ENCODE measurements at places on chromosomes 7 and 10.

DNA sequence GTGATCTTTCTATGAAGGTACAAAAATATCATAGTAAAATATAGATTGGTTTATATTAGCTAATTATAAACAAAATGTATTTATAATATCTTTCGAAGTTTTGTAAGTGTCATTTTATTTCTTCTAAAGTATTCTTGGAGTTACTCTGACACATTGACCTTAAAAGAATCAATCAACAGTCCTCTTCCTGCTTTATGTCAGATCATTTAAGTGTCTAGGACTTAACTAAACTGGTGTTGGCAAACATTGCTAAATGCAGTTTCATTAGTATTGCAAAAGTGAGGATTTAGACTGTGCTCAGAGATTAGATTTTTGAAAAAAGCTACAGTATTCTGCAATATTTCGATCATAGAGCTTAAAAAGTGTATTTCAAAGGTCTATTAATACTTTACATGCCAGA lies 10.3 kb downstream of the GLCCI1 start:
- no peak for DNase-seq

- DNase-seq: no peak
Observed at GRCh38 chr7:148982654-148983199, 45.6 kb downstream of the PDIA4 start.

- DNase-seq: no peak
Observed at GRCh38 chr7:95066737-95067530, 159.5 kb downstream of the PPP1R9A start.

DNA sequence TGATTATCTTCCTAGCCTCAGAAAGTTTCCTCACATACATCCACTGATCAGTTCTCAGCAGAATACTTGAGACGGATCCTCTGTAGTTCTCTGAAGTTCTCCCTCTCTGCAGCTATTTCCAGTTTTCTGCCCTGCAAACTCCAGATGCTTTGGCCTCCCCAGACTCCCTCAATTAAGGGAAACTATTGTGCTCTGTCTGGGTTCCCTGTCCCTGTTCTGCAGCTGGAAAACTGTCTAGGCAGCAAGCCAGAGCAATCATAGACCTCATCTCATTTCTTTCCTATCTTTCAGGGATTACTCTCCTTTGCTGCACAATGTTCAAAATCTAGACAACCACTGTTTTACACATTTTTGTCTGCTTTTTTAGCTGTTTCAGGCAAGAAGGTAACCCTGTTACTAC lies 9.2 kb downstream of the MICU1 start:
- no peak for DNase-seq

DNA sequence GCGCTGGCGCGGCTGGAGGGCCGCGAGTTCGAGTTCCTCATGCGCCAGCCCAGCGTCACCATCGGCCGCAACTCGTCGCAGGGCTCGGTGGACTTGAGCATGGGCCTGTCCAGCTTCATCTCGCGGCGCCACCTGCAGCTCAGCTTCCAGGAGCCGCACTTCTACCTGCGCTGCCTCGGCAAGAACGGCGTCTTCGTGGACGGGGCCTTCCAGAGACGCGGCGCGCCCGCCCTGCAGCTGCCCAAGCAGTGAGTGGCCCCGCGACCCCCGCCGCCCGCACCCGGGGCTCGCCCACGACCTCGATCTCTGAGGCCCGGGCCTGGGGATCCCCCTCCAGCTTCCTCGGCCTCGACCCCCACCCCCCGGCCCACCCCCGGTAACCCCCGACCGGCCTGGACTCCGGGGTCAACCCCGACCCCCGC lies 537 bp downstream of the FOXK1 start:
- peak; percentile 75 for DNase-seq

DNA sequence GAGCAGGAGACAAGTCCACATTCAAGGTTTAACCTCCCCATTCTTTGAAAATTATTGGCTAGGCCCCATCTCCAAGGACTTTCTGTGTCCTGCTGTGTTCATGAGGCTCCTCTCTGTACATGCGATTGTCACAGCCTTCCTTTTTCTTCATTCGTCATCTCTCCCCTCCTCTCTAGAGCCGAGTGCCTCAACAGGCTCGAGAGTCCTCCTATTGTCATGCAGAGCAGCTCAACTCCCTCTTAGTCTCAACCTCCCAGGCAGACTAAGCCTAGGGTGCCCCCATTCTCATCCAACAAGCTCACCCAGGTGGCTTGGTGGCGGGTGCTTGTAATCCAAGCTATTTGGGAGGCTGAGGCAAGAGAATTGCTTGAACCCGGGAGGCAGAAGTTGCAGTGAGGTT lies 35.1 kb upstream of the SAMD8 start:
- DNase-seq: no peak

GRCh38 chr10:63727636-63728035 lies 206.4 kb downstream of the REEP3 start:
- no peak for DNase-seq

- DNase-seq: peak; percentile 83
Observed at GRCh38 chr10:102776779-102777456, 33.2 kb downstream of the WBP1L start.

- DNase-seq: no peak
Observed at GRCh38 chr7:142568435-142569097, 180.7 kb upstream of the PRSS1 start.

DNA sequence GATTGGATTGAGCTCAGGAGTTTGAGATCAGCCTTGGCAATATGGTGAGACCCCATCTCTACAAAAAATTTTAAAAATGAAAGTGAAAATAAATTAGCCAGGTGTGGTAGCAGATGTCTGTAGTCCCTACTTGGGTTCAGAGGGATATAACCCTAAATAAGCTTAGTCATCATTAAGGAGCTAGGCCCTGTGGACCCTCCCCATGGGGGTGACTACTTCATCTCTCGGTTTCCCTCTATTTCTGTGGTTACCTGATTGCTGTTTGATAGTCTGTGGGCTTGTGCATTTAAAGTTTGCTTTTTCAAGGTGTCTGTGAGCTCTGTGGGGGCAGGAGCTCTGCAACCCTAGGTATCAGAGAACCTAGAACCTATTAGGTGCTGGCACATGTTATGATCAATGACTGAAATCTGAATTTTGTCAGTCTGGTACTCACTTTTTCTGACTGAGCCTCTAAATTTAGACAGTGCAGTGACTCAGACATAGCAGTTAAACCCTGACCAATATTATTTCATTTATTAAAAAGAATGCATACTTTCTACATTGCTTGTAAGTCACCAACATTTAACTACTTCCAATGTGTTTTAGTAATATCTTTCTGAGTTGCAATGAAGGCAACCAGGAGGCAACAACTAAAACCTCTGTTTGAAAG lies 8.1 kb upstream of the CUZD1 start:
- DNase-seq: no peak

GRCh38 chr10:78956391-78956790 lies 112.4 kb upstream of the ZMIZ1 start:
- no peak for DNase-seq

- no peak for DNase-seq
Observed at GRCh38 chr10:34473174-34474008, 341.7 kb downstream of the PARD3 start.

DNA sequence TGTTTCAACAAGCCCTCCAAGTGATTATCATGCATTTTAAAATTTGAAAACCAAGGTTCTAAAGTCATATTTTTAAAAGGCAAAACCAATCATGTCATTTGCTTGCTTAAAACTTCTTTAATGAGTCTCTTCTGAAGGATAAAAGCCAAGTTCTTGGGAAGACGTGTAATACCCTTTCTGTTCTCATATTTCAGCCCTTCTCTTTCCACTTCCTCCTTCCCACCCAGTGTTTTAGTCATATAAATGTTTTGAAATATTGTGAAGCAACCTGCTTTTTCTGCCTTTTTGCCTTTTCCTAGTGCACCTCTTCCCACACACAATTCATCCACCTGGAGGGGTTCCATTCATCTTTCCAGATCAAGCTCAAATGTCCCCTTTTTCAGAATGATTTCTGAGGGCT lies 211.1 kb upstream of the LRRTM3 start:
- no peak for DNase-seq

DNA sequence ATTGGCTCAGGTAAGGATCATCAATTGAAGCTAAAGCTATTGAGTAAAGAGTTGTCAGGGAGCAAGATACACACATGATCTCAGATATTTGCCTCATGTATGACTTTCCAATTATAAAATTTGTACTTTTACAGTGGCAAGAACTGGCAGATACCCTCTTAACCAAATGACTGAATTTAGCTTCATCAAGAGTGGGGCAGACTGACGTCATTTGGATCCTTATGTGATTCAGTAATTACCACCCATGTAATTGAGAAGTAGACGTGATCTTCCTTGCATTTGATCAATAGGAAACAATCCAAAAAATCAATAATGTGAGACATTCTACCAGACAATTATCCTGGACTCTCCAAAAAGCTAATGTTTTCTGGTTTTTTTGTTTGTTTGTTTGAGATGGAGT lies 8.9 kb downstream of the LRRC72 start:
- DNase-seq: no peak

GRCh38 chr10:65470986-65471385 lies 1454.8 kb upstream of the LRRTM3 start:
- no peak for DNase-seq

DNA sequence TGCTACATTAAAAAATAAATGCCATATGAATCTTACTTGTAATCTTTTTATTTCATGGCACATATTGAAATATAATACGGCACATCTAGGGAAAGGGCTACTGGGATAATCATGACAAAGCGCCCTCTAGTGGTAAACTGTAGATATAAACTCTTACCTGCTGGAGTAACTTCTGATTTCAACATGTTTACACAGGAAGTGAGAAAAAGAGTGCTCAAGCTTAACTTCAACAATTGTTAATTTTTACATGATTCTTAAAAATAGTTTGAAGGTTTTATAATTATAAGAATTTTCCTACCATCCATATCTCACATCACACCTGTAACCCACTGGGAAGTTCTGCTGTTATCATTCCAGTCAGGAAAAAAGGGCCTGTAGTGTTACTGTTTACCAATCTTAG lies 2.0 kb upstream of the HEPACAM2 start:
- DNase-seq: no peak

GRCh38 chr7:130273933-130274255 lies 7.2 kb downstream of the CPA2 start:
- DNase-seq: no peak

GRCh38 chr7:4939971-4940728 lies 18.8 kb downstream of the MMD2 start:
- DNase-seq: no peak

GRCh38 chr7:54968018-54968417 lies 50.8 kb upstream of the EGFR start:
- no peak for DNase-seq

DNA sequence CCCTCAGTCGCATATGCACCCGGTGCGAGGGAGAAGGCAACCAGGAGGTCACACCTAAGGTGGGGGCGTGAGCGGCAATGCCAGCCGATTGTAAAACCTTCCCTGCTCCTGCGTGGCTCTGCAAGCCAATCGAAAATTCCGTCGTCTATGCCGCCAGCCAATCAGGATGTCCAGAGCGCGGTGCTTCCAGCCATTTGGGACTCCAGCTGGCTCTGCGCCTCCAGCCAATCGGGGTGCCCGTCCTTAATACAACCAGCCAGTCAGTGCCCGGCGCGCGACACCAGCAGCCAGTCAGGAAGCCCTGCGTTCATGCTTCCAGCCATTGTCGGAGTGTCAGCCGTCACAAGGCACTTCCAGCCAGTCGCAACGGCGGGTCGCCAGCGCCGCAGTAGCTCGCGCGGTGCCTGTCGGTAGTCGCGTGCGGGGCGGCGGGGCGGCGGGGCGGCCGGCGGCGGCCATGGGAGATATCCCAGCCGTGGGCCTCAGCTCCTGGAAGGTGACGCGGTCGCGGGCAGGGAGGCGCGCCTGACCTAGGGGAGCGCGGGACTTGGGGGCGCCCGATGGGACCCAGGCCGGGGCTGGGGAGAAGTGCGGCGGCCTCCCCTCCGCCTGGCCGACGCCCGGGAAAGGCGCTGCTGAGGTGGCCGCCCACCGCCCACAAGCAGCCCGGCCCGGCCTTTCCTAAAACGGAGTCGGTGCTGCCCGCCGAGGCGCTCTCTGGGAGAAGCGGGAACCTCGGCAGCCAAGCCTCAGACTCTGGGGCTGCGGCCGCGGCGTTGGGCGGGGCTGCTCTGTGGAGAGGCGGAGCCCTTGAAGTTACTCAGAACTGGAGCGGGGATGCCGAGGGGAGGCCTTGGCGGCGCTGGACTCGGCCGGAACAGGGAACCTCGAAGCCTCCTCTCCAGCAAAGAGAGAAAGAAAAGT lies at the start of gene AKR1E2:
Gene AKR1E2 (plus strand): TSS at position 340 of the 924 bp plus-strand sequence. CDS start 118 bp downstream, at position 458.
- peak; percentile 97 for DNase-seq

DNA sequence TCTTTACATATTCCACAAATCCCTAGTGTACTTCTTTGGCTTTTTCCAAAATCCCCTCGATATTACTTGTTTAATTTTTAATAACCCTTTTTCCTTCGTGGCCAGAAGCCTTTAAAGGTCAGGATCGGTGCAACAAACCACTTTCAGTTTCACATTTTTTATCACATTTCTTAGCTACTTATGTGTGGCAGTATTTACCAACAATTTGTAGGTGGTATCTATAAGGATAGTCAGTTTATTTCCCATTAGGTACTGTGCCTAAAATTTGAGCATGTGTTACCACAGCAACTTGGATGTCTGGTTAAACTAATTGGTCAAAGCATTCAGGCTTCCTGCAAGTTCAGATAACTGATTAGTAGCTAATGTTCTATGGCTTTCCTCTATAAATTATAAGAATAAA lies 104.9 kb downstream of the CDK14 start:
- DNase-seq: no peak

GRCh38 chr7:111762211-111762610 lies 199.9 kb upstream of the IMMP2L start:
- no peak for DNase-seq

- peak; percentile 71 for DNase-seq
Observed at GRCh38 chr10:125057158-125058001, 103.0 kb downstream of the CTBP2 start.

DNA sequence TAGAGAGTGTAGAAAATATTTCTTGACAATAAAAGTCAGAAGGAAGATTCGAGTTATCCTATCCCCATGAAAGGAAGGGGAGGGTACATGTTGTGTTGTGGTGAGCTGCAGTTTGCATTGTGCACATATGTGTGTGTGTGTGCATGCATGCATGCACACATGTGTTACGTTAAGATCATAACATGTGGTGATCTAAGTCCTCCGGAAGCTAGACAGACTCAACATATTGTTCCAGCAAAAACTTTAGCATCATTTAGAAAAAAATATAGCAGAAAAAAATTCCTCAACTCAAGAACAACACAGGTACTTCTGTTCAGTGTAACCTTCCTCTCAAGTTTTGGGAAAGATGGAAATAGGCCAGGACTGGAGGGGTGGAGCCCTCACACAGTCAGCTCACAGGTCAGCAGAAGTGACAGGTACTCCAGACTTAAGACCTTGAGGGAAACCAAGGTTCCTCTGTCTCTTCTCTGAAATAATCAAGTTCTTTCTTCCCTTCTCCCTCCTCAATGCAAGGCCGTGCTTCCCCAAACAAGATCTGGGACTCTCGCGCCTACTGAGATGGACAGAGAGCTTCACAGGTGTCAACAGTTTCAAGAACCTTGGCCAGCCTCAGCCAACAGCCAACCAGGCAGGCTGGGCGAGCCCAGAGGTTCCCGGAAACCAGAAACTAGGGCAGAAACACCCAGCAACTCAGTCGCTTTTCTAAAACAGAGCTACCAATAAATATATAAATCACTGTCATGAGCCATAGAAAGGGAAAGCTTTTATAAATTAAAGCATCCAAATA lies 205.2 kb downstream of the FAM107B start:
- DNase-seq: no peak
